ENCODE measurements at places on chromosomes 5 and 9.

- DNase-seq: no peak
These were observed 77.3 kb downstream of the NNT start for GRCh38 chr5:43680286-43680685.

DNA sequence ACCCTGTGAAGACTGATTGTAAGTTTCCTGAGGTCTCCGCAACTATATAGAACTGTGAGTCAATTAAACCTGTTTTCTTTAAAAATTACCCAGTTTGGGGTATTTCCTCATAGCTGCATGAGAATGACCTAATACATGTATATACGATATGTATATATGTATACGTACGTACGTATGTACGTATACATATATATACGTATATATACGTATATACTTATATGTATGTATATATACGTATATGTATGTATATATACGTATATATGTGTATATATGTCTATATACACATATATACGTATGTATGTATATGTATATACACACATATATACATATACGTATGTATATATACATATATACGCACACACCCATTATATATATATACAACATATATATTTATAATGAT is 1153.0 kb upstream of the CDH18 start:
- DNase-seq: no peak

- DNase-seq: no peak
These were observed 1.3 kb downstream of the PHYHD1 start for GRCh38 chr9:128921881-128922763.

GRCh38 chr9:113026200-113026599 is 14.2 kb upstream of the ZNF883 start:
- DNase-seq: no peak

DNA sequence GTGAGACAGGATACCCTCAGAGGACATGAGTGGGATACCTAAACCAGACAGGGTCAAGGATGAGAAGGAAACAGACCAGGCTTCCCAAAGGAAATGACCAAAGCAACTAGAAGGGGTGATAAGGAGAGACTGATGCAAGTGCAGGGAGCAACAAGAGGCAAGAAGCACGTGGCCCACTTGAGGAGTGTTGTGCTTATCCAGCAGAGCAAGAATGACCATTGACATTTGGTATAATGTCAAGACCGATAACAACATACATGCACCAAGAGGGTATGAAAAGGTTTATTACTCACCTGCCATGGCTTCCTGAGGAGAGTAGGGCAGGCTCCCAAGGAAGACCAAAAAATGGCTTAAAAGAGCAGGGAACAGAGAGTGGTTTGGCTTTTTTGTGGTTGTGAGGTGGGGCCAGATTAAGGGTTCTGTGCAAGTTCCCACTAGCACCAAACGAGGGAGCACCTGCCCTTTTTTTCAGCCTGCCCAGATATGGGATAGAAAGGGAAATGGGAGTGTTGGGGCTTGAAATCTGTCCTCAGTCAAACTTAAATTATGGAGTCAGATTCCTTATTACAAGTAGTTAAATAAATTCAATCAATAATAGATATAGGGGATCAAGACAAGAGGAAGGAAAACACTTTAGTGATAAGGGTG is 513.6 kb downstream of the RASEF start:
- no peak for DNase-seq

DNA sequence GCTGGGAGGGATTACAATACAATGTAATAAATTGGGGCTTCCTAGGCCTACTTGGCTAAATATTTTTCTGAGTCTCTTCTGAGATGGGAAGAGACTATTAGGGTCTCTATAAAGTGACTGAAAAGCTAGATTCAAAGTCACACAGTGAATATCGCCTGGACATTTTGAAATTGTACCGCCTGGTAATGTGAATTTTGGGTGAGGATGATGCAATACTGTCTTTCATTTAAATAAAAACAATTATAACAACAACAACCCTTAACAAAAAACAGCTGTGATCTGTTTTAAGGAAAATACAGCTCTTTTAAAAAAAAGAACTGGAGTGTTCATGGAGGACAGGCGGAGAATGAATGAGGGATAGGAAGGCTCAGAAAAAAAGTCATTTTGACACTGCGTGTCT is 615.0 kb downstream of the RAB3C start:
- DNase-seq: no peak

DNA sequence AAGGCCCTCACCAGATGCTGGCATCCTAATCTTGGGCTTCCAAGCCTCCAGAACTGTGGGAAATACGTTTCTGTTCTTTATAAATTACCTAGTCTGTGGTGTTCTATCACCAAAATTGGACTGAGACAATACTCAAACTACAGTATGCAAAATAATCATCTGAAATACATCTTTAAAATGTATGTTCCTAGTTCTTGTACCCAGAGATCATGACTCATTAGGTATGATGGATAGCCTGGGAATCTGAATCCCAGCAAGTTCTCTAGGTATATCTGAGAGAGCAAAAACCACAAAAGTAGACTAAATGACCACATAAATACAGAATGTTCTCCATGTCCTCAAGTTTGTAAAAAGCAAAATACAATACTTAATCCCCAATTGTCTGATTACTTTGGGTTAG is 166.3 kb downstream of the YIPF5 start:
- no peak for DNase-seq

- no peak for DNase-seq
These were observed 125.7 kb downstream of the NIPBL start for GRCh38 chr5:37002176-37002751.

GRCh38 chr9:106596984-106597383 is 266.0 kb upstream of the ZNF462 start:
- DNase-seq: no peak

DNA sequence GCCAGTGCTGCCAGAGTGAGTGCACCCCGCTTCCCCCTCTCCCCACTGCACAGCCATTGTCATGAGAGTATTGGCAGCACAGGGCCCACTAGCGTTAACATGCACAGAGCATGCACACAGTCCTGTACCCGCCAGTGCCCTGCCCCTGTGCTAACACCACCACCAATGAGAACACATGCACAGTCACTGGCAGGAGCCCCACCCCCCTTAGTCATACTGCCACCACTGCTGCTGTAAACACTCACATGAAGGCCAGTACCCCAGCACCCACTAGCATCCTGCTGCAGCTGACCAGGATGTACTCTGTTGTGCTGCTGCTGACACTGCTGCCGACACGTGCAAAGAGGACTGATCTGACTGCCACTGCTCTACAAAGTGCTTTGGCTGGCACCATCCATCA is 19.5 kb upstream of the RANBP6 start:
- no peak for DNase-seq

GRCh38 chr9:16915126-16915831 is 44.8 kb upstream of the BNC2 start:
- no peak for DNase-seq

DNA sequence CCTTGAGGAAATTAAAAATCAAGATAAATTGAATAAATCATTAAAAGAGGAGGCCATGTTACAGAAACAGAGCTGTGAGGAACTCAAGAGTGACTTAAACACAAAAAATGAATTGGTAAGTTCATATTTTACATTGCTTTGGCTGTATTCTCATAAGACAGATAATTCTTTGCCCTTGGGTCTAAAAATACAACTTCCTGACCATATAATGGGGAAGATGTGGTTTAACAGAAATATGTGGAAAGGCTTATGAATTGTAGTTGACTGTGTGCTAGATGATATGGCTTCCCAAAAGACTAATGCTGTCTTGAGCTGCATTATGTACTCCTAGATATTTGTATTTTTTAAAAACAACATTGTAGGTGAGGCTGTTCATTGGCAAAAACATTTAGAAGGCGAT is 33.1 kb downstream of the CNTRL start:
- no peak for DNase-seq

GRCh38 chr9:70413464-70413798 is 1.0 kb downstream of the KLF9 start:
- DNase-seq: peak; percentile 59

DNA sequence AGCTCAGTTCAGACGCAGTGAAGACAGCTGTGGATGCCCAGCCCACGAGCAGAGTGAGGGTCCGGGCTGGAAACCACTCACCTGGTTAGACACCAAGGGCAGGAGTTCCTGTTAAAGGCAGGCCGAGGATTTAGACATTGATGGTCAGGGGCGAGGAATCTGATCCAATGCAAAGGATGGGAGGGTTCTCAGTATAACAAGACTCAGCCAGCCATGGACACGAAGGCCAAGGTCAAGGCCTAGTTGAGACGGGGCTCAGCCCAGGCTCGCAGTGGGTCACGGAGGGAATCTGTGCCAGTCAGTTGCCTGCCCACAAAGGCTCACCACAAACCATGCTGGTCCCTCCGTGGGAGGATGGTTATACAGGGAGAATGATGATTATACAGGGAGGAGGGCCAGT is 63.3 kb upstream of the FCN1 start:
- DNase-seq: no peak

GRCh38 chr9:107674721-107675277 is 185.2 kb upstream of the KLF4 start:
- no peak for DNase-seq

- DNase-seq: peak; percentile 72
These were observed 473.6 kb upstream of the TNC start for GRCh38 chr9:115591584-115591984.

- DNase-seq: no peak
These were observed 63.6 kb upstream of the UBAC1 start for GRCh38 chr9:136024696-136025316.

- no peak for DNase-seq
These were observed 111.1 kb downstream of the ARHGAP26 start for GRCh38 chr5:142881076-142881783.

DNA sequence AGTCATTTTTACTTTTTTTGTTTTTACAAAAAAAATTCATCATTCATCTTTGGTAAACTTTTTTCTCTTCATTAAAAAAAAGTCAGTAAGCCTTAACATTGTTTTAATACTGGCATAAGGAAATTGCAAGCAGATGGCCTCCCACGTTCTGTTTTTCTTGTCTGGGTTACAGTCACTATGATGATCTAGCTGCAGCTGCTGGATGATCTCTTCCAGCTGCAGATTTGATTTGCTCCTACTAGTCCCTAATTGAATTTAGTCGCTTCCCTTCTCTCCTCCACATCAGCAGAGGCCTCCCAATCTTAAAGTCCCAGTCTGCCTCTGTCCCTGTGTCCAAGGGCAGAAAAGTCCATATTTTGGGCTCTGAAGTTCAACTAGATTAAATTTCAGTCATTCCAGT is 106.8 kb upstream of the PTGER4 start:
- no peak for DNase-seq

DNA sequence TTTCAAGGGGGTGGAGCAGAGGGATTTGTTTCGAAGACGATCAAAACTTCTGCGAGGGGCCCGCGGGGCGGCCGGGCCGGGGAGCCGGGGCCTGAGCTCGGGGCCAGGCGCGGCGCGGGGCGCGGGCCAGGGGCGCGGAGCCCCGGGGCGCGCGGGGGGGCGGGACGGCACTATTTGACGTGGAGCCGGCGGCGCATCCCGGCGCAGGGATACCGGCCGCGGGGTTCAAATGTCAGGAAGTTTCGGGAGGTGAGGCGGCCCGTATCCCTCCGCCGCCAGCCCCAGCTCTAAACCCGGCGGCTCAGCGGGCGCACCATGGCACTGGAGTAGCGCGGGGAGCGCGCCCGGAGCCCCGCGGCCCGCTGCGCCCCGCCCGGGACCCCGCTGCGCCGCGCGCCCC is at the start of gene LMX1B:
Gene LMX1B, plus strand, starts transcription at position 278 of the 400 bp plus-strand sequence. CDS start 522 bp downstream, outside the sequence.
- DNase-seq: no peak

DNA sequence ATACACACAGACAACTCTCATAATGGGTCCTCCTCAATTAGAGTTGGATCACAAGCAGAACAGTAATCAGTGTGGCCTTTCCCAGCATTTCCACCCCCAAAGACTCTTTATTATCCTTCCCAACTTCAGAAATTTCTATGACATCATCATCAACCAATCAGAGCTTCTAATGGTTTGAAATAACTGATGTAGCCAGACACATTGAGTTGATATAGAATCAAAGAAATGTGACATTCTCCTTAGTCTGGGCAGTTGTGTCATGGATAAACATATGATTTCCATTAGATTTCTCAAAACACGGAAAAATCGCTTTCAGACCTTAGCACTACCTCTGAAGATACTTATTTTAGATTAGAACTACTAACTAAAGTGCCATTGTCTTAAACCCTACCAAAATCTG is 75.7 kb upstream of the NFIB start:
- no peak for DNase-seq

- DNase-seq: no peak
These were observed 26.9 kb downstream of the SPEF2 start for GRCh38 chr5:35644543-35644942.

GRCh38 chr5:58241389-58241788 is 218.5 kb downstream of the PLK2 start:
- no peak for DNase-seq

DNA sequence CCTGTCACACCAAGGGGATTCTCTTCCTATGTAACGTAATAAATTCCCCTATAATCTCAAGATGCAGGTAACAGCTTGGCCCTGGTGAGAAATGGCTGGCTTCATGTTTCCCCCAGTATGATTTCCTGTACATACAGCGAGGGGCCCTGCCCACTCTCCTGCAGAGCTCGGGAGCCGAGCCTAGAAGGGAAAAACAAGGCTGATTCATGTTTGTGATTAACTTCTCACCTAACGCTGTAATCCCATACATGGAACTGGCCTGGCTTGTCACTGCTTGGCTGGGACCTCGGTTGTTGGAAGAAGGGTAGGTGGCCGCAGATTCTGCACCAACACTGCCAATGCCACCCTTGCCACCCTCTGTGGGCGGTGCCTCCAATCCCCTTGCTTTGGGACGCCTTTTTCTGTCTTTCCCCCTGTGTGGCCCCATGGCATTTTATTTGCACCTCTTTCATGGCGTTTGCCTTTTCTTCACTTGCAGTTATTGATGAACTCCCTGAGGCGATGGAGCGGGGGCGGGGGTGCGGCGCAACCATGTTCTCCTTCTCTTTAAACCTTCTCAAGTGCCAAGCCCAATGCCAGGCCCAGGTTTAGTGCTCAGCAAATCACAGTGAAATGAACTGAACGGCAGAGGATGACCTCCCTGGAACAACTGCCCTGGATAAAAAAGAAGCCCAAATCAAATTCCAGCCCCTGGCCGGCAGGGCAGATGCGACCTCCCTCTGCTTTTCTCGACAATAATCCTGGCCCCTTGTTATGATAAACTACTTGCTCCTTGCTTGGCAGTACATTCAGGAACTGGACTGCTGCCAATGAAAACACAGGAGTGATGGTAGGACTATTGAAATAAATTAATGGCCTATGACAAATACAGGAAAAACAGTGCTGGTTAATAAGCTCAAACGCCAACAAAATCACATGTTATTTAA is 108.1 kb downstream of the TMEM174 start:
- peak; percentile 30 for DNase-seq

- no peak for DNase-seq
These were observed 25.4 kb upstream of the SUB1 start for GRCh38 chr5:32559921-32560320.
